Keratinocyte (primary cell): ENCODE measurements at places on chromosomes 6 and 20.

GRCh38 chr20:38166703-38167233 lies 1.7 kb upstream of the TGM2 start:
- no peaks in the 10 kb centered on the region for H3K27me3 ChIP-seq
- DNase-seq = no peak
- H3K27ac ChIP-seq = no peak overlapping the region
- no peak overlapping the region for H3K4me3 ChIP-seq
- H3K36me3 ChIP-seq = no peaks in the 10 kb centered on the region
- peaks cover 42% of the 10 kb centered on the region for H3K4me1 ChIP-seq

GRCh38 chr20:3459881-3460307 lies 10.9 kb upstream of the ATRN start:
- no peaks in the 10 kb centered on the region for H3K36me3 ChIP-seq
- no peak for DNase-seq
- no peak overlapping the region for H3K27ac ChIP-seq
- H3K4me3 ChIP-seq = no peak overlapping the region
- peaks cover 8% of the 10 kb centered on the region for H3K27me3 ChIP-seq
- no peaks in the 10 kb centered on the region for H3K4me1 ChIP-seq

- no peak overlapping the region for H3K27ac ChIP-seq
- DNase-seq = no peak
- peaks cover 14% of the 10 kb centered on the region for H3K36me3 ChIP-seq
- H3K4me3 ChIP-seq = no peak overlapping the region
- H3K4me1 ChIP-seq = peaks cover 4% of the 10 kb centered on the region
- no peaks in the 10 kb centered on the region for H3K27me3 ChIP-seq
These were observed 18.9 kb downstream of the MANBAL start for GRCh38 chr20:37308086-37309050.

DNA sequence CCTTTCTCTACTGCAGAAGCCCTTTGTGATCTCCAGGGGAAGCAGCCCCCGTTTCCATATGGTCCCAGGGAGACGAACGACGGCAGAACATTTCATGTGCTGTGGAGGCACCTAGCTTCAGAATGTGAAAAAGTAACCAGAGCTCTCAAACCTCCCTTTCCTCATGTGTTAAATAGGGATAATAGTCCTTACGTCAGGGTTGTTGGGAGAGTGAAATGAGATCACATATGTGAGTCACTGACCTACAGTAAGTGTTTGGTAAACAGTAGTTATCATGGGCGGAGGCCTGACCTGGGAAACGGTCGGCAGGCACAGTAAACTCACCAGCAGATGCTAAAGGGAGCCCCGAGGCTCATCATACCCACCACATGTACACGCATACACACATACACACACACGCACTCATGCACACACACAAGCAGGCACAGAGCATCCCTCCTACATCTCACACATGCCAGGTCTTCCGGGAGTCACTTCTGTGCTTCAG lies 89.7 kb downstream of the LY86 start:
- H3K36me3 ChIP-seq = no peaks in the 10 kb centered on the region
- peaks cover 31% of the 10 kb centered on the region for H3K4me1 ChIP-seq
- H3K4me3 ChIP-seq = no peak overlapping the region
- H3K27ac ChIP-seq = peak overlapping the region; percentile 30
- no peaks in the 10 kb centered on the region for H3K27me3 ChIP-seq

- no peak overlapping the region for H3K27ac ChIP-seq
- no peaks in the 10 kb centered on the region for H3K4me1 ChIP-seq
- no peaks in the 10 kb centered on the region for H3K36me3 ChIP-seq
These were observed 306.9 kb downstream of the DHX35 start for GRCh38 chr20:39268981-39269461.
